ENCODE measurements at places on chromosomes 3 and 15.

DNA sequence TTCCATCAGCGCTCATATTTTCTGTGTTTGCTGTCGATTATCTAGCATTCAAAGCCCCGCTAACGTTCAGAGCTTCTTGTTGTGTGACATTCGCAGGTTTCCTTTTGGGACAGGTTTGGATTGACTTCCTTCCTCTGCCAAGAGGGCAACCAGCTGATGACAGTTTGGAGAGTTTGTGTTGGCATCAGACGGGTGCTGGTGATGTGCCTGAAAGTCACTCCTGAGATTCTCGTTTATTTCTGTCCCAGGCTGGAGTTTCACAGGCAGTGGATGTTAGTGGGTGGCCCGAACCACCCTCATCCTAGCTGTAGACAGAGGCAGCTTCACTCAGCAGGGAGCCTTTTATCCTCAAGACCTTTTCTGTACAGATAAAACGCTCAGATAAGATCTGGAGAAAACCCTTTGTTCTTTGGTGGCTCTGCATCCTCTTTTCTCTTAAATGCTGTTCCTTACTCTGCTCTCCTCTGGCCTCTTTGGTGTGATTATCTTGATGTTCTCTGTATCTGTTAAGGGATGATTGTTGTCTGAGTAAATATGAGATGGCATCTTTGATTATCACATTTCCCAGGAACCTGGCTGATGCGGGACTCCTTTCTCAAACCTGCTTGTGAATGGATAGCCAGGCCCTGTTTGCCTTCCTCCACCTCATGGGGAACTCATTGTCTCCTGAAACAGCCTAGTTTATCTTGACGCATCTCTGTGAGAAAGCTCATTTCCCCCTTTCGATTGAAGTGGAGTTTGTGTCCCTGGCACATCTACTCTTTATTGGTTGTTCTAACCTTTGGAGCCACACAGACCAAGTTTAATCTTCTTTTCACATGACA lies 35.9 kb downstream of the CGNL1 start:
- no peak for DNase-seq

- no peak for DNase-seq
Measured at GRCh38 chr15:52217186-52217585, 26.0 kb upstream of the GNB5 start.

- no peak for DNase-seq
Measured at GRCh38 chr15:42503825-42504224, 8.4 kb downstream of the SNAP23 start.

GRCh38 chr3:183924956-183925355 lies 40.3 kb upstream of the PARL start:
- DNase-seq: no peak

DNA sequence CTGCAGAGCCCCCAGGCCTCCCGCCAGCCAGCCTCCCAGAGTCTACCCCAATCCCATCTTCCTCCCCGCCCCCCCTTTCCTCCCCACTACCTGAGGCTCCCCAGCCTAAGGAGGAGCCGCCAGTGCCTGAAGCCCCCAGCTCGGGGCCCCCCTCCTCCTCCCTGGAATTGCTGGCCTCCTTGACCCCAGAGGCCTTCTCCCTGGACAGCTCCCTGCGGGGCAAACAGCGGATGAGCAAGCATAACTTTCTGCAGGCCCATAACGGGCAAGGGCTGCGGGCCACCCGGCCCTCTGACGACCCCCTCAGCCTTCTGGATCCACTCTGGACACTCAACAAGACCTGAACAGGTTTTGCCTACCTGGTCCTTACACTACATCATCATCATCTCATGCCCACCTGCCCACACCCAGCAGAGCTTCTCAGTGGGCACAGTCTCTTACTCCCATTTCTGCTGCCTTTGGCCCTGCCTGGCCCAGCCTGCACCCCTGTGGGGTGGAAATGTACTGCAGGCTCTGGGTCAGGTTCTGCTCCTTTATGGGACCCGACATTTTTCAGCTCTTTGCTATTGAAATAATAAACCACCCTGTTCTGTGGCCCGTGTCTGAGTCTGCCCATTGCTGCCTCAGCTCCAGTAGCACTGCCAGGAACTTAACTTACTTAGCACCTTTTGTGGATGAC lies 32.2 kb downstream of the PTPN23 start:
- no peak for DNase-seq

DNA sequence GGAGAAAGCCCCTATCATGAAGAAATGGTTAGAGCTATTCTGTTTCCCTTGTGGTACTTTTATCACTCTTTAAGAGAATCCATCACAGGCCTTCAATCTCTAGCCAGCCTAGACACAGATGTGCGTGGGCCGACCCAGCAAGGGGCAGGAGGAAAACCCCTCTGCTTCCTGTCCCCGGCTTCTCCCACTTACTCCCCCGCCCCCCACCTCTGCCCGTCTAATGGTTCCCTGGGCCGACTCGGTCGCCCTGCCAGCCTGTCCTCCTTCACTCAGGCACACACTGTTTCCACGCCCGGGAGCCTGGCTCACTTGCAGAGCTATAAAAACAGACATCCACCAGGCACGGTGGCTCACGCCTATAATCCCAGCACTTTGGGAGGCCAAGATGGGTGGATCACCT lies 58.3 kb upstream of the TFRC start:
- DNase-seq: no peak

DNA sequence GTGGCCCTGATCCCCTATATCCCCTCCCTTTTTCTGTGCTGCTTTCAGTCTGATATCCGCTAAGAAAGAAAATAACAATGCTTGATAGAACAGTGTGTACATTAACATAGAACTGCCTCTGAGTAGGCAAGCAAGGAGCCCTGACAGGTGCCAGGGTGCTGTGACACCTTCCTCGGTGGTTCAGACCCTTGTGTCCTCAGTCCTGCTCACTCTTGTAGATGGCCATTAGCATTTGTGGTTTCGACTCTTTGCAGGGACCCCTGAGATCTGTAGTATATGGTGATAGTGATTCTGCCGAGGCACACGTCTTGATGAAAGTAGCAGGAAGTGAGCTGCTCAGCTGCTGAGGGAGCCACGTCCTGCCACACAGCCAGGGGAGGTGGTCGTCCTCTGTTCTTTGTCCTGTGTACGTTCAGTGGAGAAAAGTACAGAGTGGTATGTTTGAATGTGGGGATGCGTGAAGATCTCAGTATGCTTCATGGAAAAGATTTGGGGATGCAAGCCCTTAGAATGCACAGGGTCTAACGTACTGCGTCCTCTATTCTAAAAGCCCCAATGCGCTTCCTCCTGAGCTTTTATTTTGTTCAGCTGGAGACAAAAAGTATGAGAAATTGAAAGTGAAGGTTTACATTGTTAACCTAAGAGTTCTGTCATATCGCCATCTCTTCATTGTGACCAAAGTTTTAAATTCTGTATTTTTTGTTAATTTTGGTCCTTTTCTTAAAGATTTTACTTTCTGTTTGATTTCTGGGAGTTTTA lies 35.4 kb downstream of the PXYLP1 start:
- peak; percentile 30 for DNase-seq

- no peak for DNase-seq
Measured at GRCh38 chr3:152269831-152270734, 1.4 kb downstream of the MBNL1 start.

DNA sequence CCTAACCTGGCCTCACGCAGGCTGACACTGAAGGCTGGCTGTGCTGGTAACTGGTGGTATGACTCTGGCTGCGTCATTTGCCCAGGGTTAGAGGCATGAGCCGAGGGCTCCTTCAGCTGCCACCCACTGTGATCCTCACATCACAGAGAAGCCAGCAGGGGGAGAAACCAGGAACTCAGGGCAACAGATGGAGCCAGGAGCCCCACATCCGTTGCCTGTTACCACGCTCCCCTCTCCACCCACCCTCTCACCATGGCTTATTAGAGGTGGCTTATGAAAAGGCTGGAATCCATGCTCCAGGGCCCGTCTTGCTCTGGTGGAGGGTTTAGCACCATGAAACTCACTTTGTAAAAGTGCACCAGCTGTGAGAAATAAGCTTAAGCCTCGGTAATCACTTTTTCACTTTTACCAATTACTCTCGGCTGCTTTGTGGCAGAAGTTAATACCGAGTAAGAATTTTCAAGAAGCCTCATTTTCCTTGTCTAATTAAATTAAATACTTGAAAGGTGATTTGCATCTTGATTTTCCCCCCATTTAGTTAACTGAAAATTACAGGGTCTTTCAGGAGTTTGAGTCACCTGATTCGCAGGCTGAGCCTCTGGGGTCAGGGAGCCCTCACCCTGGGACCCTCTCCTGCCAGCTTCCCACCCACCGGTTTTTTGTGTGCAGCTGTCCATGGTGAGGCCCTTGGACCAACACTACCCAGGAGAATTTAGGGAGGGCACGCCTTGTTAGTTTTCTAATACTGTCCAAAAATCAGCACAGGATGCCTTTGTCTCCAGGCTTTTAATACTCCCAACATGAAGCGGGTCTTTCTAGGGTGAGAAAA lies 60.9 kb downstream of the ASB7 start:
- DNase-seq: no peak

DNA sequence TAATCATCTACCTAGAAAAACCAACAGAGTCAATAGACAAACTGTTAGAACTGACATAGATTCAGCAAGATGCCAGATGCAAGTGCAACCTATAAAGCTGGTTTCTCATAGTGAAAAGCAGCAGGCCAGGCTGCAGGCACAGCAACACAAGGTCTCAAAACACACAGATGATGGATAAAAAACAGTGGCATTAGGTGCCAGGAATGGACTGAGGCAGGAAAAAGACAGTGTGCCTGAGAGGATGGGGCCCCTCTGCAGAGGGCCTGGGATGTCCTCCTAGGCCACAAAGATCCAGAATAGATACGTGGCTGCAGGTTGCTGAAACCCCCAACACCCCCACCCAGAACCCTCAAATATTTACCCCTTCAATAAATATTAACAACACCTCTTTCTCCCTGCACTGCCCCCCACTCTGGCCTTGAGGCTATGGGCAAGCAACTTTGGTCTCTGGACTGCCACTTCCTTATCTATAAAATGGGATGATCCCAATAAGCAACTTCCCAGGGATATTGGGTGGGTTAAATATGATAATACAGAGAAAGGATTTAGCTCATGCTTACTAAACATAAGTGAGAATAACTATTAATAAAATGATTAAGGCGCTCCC lies 35.2 kb upstream of the FGD5 start:
- DNase-seq: no peak

- no peak for DNase-seq
Measured at GRCh38 chr15:100221471-100222348, 120.1 kb downstream of the ADAMTS17 start.

- DNase-seq: peak; percentile 59
Measured at GRCh38 chr3:192850451-192850981, 67.1 kb downstream of the MB21D2 start.

DNA sequence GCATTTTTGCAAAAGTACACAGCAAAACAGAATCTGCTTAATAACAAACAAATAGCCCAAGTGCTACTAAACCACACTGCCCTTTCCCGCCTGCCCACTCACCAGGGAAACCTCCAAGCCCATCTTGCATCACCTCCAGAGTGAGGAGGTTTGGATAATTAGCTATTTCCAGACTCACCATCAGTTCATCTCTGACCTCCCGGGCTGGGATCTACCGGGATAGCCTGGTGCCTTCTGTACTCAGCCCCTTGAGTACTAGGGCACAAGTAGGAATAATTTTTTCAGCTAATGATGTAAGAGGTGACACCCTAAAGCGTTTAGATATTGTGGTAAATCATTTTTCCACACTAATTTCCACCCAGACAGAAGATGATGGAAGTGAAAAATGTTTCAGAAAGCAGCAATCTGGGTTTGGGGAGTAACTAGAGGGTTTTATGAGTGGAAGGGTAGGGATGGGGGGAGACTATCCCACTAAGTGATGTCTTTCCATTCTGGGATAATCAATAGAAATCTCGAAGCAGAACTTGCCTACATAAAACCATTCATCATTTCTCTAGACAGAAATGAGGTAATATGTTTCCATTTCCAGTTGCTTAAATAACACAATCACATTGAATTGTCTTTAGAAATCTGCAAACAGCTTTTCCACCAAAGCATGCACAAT lies 40.9 kb downstream of the TAFA4 start:
- DNase-seq: no peak

DNA sequence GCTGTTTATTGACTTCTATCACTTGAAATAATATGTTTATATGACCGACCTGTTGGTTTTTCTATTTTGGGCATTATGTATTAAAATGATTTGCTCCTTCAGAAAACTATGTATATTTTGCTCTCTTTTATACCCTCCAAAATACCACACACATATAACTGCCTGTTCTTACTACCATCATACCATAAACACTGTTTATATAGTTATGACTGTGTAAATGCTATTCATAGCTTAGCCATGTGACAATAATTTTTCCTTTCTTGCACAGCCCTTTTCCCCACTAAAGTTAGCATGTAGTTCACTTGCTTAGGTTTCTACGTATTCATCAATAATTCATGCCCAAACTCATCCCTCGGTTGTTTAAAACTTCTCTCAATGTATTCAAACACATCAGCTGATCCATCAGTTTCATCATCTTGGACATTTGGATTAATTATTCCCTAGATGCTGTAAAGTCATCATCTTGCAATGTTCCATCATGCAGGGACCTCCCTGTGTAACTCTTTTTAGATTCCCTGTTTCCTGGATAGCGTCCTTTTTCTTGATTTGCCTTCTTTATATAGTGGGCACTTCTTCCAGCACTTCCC lies 8.2 kb upstream of the RYK start:
- no peak for DNase-seq

DNA sequence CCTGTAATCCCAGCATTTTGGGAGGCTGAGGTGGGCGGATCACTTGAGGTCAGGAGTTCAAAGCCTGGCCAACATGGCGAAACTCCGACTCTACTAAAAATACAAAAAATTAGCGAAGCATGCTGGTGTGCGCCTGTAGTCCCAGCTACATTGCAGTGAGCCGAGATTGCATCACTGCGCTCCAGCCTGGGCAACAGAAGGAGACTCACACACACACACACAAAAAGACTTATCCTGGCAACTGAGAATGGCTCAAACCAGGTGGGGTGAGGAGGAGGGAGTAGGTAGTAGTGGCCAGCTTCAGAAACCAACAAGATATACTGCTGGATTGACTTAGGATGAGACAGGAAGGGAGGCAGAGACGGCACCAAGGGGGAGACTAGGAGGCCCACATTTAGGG lies 53.4 kb upstream of the APEH start:
- no peak for DNase-seq

GRCh38 chr3:195086341-195086740 lies 184.6 kb downstream of the XXYLT1 start:
- DNase-seq: no peak

GRCh38 chr15:98881526-98882520 lies 125.8 kb downstream of the PGPEP1L start:
- DNase-seq: no peak

- no peak for DNase-seq
Measured at GRCh38 chr15:50939911-50940310, 31.4 kb downstream of the AP4E1 start.

GRCh38 chr3:177760803-177761202 lies 563.5 kb upstream of the TBL1XR1 start:
- no peak for DNase-seq

Measured in stimulated activated CD4-positive, alpha-beta T cell treated with anti-CD3 and anti-CD28 coated beads, Interleukin-2, amount 100 ng/mL, for 24 hours (primary cell).